NCI-H1417 treated with DMSO at 0.1 percent for 48 hours (cell line): ENCODE measurements at places on chromosomes 12 and 14.

- DNase-seq, result no peak
Observed at GRCh38 chr14:103100281-103101121, 6.0 kb downstream of the EXOC3L4 start.

- DNase-seq, result no peak
Observed at GRCh38 chr12:70555081-70555480, 82.1 kb downstream of the PTPRB start.

DNA sequence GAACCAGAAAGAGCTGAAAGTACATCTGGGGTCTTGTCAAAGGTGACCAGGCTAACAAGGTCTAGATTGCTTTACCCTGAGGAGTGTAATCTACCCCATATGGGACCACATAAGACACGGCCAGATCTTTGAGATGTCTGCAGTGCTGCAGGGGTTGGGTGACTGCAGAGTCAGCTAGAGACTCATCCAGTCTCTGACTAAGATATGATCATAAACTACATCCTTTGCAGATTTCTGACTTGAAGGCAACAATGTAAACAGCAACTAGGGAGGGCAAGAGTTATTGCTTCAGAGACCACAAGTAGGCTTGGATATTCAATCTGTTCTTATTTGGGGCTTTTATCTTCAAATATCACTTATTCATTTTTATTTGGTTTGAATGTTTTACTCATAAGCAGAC lies 1080.5 kb upstream of the FOXG1 start:
- DNase-seq, result no peak

- no peak for DNase-seq
Observed at GRCh38 chr12:110780448-110780847, 37.8 kb upstream of the PPP1CC start.

- DNase-seq, result no peak
Observed at GRCh38 chr14:84217066-84217465, 1312.9 kb upstream of the FLRT2 start.

GRCh38 chr14:94346841-94347240 lies 23.7 kb upstream of the SERPINA6 start:
- DNase-seq, result no peak

DNA sequence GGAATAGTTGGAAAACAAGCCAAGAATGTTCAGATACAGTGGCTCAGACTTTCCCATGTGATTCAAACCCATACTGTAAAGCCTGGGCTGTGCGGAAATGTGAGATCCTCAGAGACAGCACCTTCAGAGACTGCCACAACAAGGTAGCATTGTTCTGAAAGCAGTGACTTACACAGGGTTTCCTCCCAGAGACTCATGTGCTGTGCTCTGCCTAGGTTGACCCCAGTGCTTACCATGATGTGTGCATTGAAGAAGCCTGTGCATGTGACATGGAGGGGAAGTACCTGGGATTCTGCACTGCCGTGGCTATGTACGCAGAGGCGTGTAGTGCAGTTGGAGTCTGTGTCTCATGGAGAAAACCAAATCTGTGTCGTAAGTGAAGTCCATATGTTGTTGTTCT lies 219.4 kb downstream of the LRRK2 start:
- DNase-seq, result no peak
